ENCODE measurements at places on chromosomes 2 and 18.
A peak's percentile ranks its signal among the peaks of the same experiment; 100 is the strongest.

- DNase-seq, result no peak
Measured at GRCh38 chr2:23050388-23050787, 334.6 kb upstream of the KLHL29 start.

DNA sequence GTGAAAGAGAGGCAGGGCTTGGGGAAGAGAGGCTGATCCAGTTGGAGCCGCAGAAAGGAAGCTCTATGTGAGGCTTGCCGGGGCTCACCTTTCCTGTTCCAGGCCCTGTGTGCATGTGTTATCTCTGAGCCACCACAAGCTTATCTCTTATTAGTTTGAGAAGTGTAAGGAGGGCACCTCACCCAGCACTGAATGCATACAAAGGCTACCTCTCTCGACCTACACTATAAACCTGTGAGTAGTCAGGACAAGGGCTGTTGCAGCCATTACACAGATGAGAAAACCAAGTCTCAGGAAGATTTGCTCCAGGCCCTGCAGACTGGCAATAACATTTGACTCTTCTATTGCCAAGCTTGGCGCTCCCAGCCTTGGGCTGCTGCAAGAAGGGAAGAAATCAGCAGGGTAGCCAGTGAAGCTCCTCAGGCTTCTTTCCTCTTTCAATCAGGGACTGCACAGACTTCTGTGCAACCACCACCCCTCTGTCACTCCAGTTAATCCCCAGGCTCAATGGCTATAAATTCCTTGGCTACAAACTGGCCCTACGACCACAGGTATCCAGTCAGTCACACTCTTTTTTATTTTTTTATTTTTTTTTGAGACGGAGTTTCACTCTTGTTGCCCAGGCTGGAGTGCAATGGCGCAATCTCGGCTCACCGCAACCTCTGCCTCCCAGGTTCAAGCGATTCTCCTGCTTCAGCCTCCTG is 73.8 kb downstream of the CLHC1 start:
- no peak for DNase-seq

DNA sequence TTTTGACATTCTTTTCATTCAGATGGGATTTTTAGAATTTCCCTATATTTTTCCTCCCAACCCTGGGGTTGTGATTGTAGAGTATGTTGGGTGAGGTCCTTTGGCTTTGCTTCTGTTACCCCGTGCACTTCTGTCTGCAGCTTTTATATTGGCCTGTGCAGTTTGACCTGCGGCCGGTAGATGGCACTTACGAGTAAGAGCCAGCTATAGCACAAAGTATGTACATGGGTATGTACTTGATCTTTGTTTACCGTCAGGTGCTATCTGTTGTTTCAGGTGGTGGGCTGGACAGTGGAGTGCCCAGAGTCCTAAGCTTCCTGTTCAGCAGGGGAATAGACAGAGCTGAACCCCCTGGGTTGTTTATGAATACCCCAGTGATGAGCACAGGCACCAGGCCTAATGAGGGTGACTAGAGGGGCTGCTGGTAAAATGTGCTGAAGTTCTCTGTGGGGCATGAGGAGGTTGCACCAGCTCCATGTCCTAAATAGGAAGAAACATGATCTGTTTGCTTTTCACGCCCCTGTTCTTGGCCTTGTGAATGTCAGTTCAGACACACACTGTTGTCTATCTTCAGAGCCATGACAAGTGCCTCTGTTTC is 58.9 kb upstream of the THUMPD2 start:
- peak; percentile 53 for DNase-seq

GRCh38 chr2:238813109-238813508 is 34.8 kb upstream of the TWIST2 start:
- no peak for DNase-seq

- no peak for DNase-seq
Measured at GRCh38 chr2:59312029-59312428, 1070.9 kb upstream of the FANCL start.

DNA sequence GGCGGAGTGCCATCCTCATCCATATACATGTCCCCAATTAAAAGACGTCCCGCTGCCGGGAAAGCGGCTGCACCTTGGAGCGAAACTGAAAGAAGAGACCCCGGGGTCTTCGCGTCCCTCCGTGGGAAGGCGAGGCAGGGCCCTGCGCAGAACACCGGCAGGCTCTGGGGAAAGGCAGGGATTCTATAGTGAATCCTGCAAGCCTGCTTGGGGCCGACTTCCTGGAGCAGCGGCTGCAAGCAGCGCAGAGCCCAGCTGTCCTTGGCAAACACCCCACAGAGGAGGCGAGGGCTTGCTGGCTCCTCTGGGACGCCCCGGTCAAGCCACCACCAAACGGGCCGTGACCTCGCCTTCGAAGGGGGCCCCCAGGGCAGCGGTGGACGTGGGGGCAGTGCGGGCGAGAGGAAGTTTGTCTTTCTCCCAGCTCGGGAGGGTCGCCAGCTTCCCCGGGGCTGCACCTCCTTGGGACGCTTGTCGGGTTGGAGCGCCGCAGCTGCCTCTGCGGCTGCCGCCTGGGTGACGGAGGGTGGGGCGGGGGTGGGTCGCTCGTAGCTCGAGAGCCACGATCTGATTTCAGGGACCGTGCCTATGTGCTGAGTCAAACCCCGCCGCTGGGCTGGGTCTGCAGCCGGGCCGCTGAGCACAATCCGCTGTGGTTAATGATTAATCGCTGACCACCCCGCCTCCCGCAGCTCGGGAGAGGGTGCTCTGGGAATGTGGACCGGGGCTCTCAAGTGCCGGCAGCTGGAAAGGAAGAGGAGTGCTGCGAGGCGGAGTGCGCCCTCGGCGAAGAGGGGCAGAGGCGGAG is 486 bp upstream of the GPR39 start:
- DNase-seq, result peak; percentile 96

All from SW480 (cell line).